ENCODE measurements at places on chromosomes 1 and 21.

- DNase-seq, result no peak
These were observed 29.8 kb downstream of the ARNT start for GRCh38 chr1:150846473-150847146.

GRCh38 chr1:217049721-217050120 is 326.5 kb upstream of the ESRRG start:
- no peak for DNase-seq

- DNase-seq, result no peak
These were observed 3.8 kb downstream of the PDPN start for GRCh38 chr1:13587256-13588030.

- no peak for DNase-seq
These were observed 77.2 kb upstream of the PPP2R5A start for GRCh38 chr1:212207822-212208520.

- DNase-seq, result no peak
These were observed 15.6 kb downstream of the GBP5 start for GRCh38 chr1:89257041-89257440.

DNA sequence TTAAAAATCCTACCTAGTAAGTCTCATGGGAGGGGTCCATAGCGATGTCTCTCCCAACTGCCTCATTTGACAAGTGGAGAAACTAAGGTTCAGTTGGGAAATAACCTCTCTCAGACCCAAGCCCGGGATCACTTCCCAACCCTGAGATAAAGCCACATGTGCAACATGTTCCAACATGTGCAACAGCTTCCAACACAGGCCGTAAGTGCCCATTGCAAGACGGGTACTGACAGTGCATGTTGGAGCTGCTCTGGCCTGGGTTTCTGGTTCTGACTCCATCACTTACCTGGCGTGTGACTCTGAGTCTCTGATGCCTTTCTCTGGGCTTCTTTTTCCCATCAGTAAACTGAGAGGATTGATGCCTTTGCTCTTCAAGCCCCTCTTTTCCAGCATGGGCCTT is 38.0 kb upstream of the FOXO6 start:
- no peak for DNase-seq

DNA sequence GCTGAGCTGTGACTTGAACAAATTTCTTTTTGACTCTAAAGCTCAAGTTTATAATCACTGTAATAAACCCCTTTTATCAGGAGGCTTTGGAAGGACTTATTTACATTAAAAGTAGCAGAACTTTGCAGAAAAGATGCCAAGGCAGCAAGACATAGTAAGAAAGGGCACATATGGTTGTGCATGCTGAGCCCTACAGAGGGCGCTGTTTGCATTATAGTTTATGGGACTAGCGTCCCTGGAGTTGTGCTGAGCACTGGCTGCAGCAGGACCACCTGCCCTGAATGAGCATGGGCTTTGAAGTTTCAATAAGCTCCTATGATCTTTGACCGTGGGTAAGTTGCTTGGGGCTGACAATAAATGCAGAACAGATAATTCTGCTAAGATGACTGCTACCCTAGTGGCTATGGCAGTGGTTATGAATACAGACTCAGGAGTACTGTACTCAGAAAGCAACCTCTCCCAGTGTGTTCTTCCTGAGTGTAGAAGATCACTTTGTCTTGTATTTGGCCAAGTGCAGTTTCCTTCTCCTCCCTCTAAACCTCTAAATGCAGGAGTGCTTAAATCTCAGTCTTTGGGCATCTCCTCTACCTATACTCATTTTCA is 45.4 kb upstream of the USP1 start:
- no peak for DNase-seq

DNA sequence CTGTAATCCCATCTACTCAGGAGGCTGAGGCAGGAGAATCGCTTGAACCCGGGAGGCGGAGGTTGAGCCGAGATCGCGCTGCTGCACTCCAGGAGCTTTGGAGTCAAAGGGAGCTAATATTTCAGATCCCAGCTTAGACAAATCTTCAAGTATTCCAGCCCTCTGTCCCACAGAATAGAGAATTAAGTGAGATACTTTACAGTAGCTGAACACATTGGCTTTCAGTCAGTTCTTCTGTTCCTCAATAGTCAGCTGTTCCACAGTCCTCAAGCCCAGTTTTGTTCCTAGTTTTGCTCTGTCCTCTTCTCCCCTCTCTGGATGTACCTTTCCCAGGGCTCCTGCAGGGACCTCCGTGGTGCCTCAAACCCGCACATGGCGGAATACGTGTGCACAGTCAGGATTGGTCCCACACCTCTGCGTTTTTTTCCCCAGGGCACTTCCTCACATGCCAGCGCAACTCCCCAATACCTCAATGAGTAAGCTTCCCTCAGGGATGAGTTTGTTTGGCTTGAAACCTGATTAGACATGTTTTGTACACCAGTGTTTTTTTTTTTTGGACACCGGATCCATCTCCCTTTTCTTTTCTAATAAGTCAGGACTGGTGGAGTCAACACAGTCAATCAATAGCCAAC is 1.2 kb downstream of the MFN2 start:
- DNase-seq, result no peak

- DNase-seq, result no peak
These were observed 185.6 kb downstream of the RHOU start for GRCh38 chr1:228920831-228921230.

DNA sequence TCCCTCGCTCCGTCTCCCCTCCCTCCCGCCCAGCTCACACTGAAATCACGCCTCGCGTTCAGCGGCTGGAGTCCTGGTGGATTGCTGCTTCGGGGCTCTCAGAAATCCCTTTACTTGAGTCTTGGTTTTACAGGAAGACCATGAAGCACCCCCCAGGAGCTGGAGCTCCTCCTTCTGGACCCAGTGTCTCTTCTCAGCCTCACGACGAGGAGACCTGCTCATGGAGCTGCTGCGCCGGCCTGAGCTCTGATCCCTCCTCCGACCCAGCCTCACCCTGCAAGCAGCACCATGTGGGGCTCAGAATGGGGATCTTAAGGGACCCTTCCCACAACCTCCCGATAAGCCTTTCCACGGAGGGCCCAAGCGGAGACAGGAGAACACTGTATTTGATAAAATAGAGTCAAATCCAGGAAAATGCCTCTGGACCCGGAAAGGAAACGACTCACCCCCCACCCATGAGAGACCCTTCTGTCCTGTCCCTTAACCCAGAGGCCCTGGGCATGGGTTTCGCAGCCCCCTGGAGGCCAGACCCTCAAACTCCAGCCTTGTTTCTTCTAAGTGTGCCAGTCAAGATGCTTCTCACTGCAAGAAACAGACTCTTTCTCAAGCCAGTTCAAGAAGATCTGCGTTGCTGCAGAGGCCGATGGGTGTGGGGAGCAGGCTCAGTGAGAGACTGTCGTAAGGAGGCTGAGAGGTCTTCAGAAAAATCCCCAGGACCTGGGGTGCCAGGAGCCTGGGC is 26.1 kb downstream of the PDE9A start:
- DNase-seq, result no peak

DNA sequence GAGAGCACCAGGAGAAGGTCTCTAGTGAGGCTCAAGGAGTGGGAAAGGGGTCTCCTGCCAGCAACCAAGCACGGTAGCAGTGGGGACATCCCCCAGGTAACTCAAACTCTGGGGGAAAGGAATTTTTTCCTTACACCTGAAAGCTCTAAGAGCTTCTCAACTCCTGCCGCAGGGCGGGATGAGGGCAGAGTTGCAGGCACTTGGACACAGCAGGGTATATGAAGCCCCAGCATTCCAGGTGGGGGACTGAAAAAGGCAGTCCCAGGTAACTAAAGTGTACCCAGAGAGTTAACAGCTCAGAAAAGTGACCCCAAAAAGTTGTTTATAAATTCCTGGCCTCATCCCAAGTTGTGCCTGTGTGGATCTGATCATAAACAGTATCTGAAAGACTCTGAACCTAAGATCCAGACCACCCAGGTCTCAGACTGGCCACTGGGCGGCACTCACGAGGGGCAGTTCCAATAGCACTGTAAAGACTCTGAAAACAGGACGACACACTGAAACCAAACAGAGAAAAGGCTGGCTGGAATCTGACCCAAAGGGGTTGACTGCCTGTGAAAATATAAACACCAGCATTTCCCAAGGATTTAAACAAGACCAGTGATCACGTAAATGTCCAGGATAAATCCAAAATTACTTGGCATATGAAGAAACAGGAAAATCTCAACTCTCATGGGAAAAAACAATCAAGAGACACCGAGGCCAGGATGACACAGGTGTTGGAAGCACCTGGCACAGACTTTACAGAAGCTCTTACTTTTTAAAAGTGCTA is 47.5 kb downstream of the HSF2BP start:
- DNase-seq, result peak; percentile 36

DNA sequence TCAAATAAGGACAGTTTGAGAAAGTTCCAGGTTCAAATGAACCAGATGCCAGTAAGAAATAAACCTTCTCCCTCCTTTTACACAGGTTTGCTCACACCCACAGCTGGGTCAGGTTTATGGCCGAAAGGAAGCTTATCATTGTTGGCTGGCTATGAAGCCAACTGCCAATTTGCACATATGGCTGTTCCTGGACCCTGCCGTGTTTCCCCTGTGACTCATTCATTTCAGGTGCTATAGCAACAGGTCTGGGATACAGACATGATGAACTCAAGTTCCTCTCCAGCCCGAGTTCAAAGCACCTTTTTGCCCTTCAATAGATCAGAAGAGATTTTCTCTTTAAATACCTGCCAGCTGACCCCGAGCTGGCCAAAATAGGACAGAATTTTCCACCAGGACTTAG is 134.4 kb upstream of the SMYD2 start:
- DNase-seq, result no peak

GRCh38 chr1:22328331-22329147 is 123.1 kb upstream of the ZBTB40 start:
- no peak for DNase-seq

DNA sequence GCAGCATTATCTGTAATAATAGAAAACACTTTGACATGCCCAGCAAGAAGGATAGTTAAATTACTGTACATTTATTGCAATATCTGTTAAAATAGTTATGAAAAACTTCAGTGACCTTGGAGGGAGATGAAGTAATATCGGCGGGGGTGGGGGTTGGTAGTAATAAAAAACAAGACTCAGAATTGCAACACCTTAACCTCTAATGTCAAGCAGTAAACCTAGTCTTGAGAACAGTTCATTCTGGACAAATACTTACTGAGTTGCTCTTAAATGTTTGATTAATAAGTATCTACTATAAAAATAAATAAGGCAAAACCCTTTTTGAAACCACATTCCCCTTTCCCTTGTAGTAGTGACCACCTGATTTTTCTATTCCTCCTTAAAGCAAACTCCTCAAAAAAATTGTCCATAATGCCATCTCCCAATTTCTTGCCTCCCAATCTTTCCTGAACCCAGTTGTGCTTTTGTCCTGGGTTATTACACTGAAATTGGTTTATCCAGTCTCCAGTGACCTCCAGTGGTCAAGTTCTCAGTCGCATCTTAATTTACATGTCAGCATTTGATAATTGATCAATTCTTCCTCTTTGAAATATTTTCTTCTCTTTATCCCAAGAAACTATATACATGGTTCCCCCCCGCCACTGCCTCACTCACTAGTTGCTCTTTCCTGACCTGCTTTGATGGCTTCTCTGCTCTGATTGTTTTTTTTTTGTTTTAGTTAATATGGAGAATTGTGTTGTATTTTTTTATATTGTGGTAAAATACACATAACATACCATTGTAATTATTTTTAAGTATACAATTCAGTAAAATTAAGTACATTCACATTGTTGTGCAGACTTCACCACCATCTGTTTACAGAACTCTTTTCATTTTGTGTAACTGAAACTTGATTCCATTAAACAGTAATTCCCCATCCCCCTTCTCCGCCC is 36.8 kb downstream of the RAP1A start:
- peak; percentile 16 for DNase-seq

GRCh38 chr1:37795340-37796125 is 1.9 kb downstream of the MANEAL start:
- DNase-seq, result no peak

Data from right renal cortex interstitium (tissue), 3 donors.